ENCODE measurements at places on chromosomes 11 and 22.

- no peak for DNase-seq
Observed at GRCh38 chr11:131324921-131325570, 45.4 kb upstream of the NTM start.

- DNase-seq = no peak
Observed at GRCh38 chr11:7275133-7275532, 23.4 kb downstream of the SYT9 start.

DNA sequence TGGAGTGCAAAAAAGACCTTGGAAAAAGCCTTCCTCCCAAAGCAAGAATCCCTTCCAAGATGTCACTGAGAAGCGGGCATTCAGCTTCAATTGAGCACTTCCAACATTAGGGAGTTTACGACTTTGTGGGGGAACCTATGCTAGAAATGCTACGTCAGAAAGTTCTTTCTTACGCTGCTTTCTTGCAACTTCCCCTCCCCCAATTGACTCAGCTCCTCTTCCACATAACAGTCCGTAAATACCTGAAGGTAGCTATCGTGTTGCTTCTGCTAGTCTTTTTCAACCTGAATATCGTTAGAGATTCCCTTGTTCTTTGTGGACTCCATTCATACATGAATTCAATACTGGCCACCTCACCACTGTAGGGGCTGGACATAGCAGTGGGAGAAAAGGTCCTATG lies 47.0 kb downstream of the VSIG10L2 start:
- DNase-seq = no peak

GRCh38 chr22:50087646-50088045 lies 2.2 kb upstream of the MOV10L1 start:
- DNase-seq = no peak

DNA sequence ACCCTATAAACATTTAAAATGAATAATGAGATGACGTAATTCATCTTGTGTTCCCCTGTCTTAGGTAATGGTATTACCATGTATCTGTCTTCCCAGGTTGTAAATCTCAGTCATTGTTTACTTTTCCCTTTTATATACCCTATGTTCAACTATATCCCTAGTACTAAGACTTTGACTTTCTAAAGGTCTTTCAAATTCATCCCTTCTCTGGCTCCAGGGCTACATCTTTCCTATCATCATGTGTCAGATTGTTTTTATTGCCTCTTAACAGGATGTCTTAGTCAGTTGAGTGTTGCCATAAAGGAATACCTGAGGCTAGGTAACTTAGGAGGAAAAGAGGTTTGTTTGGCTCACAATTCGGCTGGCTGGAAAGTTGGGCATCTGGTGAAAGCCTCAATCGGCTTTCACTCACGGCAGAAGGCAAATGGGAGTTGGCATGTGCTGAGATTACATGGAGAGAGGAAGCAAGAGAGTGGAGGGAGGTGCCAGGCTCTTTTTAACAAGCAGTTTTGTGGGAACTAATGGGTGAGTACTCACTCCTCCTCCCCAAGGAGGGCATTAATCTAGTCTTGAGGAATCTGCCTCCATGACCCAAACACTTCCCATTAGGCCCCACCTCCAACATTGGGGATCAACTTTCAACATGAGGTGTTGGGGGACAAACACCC lies 11.6 kb upstream of the DLAT start:
- no peak for DNase-seq
